ENCODE measurements at places on chromosomes 3 and 15.
A peak's percentile ranks its signal among the peaks of the same experiment; 100 is the strongest.

- peak overlapping the region; percentile 5 for H3K27ac ChIP-seq
- peaks cover 64% of the 10 kb centered on the region for H3K27me3 ChIP-seq
- no peaks in the 10 kb centered on the region for H3K36me3 ChIP-seq
- H3K4me3 ChIP-seq = peak overlapping the region; percentile 71
- H3K4me1 ChIP-seq = peaks cover 23% of the 10 kb centered on the region
- DNase-seq = no peak
Observed at GRCh38 chr3:186826410-186826975, 16.0 kb upstream of the ADIPOQ start.

- DNase-seq = no peak
- H3K36me3 ChIP-seq = no peaks in the 10 kb centered on the region
- H3K4me1 ChIP-seq = no peaks in the 10 kb centered on the region
- no peak overlapping the region for H3K27ac ChIP-seq
- H3K27me3 ChIP-seq = no peaks in the 10 kb centered on the region
- no peak overlapping the region for H3K4me3 ChIP-seq
Observed at GRCh38 chr3:194619741-194620140, 13.5 kb downstream of the TMEM44 start.

GRCh38 chr3:31636049-31636448, 103.3 kb downstream of the STT3B start:
- H3K4me3 ChIP-seq = peak overlapping the region; percentile 66
- peaks cover 47% of the 10 kb centered on the region for H3K4me1 ChIP-seq
- DNase-seq = no peak
- H3K36me3 ChIP-seq = peaks cover 48% of the 10 kb centered on the region

GRCh38 chr3:40427045-40427669, 30.0 kb upstream of the RPL14 start:
- no peak for DNase-seq
- peaks cover 6% of the 10 kb centered on the region for H3K4me1 ChIP-seq
- H3K27me3 ChIP-seq = no peaks in the 10 kb centered on the region
- H3K27ac ChIP-seq = no peak overlapping the region

DNA sequence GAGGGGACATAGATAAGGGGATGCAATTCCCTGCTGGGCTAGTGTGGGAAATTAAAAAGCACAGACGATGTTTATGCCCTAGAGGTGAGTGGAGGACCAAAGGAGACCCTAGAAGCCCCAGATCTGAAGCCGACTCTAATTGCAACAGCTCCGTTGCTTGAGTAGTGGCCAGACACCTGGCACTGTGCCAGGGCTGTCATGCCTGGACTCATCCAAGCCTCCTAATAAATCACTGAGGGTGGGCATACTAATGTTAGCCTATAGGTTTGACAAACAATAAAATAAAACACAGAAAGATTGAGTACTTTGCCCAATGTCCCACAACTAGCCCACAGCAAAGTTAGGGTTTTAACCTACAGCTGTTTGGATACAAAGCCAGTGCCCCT, 25.4 kb upstream of the MRPS22 start:
- peaks cover 25% of the 10 kb centered on the region for H3K27me3 ChIP-seq
- no peak for DNase-seq
- H3K27ac ChIP-seq = no peak overlapping the region
- no peaks in the 10 kb centered on the region for H3K36me3 ChIP-seq
- H3K4me3 ChIP-seq = no peak overlapping the region

DNA sequence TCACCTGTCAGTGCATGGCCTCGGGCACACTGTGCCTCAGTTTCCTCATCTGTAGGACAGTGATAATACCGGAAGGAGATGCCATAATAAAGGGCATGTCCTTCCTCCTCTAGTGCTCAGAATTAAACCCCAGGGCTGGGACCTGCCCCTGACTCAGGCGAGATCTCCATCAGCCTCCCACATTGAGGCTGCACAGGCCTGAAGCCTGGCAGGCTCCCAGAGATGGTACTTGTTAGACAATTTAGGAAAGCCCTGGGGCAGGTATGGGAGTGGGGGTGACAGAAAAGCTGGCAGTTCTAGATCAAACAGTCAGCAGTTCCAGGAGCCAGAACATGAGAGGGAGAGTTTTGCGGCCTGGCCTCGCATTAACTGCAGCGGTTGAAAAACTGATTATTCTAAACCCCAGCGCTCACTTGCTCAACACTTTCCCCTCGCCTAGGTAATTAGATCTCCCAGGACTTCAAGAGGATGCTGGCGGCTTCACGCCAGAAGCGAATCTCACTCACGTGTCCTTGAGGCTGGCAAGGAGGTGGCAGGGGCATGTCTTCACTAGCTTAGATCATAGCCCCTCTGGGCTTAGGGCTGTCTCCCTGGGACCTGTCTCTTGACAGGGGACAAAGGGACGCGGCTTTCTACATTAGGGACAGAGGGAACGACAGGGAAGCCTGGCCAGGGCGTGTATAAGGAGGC, 73.1 kb downstream of the ATP2B2 start:
- no peaks in the 10 kb centered on the region for H3K36me3 ChIP-seq
- no peak for DNase-seq
- peaks cover 14% of the 10 kb centered on the region for H3K27me3 ChIP-seq
- no peak overlapping the region for H3K27ac ChIP-seq
- no peak overlapping the region for H3K4me3 ChIP-seq

- H3K4me1 ChIP-seq = peaks cover 10% of the 10 kb centered on the region
- H3K27me3 ChIP-seq = peaks cover 42% of the 10 kb centered on the region
- no peak overlapping the region for H3K4me3 ChIP-seq
- DNase-seq = no peak
Observed at GRCh38 chr3:17771177-17772017, 29.0 kb upstream of the TBC1D5 start.

DNA sequence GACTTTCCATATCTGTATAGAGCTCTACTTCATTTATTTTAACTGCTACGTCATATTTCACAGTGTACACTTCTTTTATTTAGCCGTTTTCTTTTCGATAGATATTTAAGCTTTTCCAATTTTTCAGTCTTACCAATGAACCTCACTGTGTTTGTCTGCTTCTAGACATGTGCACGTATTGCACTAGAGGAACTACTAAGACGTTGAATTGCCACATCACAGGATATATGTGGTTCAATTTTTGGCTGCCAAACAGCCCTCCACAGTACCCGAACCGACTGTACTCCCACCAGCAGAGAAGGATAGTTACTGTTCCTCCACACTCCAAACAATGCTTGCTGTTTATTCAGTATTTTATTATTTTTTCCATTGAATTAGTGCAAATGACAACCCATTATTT, 2.0 kb downstream of the NR1I2 start:
- no peak overlapping the region for H3K27ac ChIP-seq
- no peak for DNase-seq
- H3K4me3 ChIP-seq = no peak overlapping the region
- no peaks in the 10 kb centered on the region for H3K36me3 ChIP-seq

- H3K4me1 ChIP-seq = no peaks in the 10 kb centered on the region
- H3K36me3 ChIP-seq = no peaks in the 10 kb centered on the region
- peaks cover 17% of the 10 kb centered on the region for H3K27me3 ChIP-seq
- H3K27ac ChIP-seq = no peak overlapping the region
- no peak overlapping the region for H3K4me3 ChIP-seq
Observed at GRCh38 chr3:104447681-104448080, 919.0 kb upstream of the ALCAM start.

DNA sequence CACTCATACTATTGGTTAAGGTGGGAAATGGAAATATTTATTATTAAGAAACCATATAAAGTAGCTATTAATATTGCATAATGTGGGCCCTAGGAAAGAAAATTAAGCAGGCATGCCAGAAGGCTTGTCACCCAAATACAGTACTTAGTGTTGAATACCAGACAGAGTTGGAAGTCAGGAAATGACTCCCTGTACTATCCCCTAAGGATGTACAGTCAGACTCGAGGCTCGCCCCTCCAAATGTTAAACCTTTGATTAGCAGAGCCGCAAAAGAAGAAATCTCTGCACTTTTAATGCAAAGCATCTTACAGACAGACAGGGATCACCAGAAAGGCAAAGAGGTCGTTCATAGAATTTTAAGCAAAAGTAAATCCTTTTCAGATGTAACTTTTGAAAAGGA, 11.3 kb upstream of the RBSN start:
- H3K4me1 ChIP-seq = peaks cover 2% of the 10 kb centered on the region
- no peak for DNase-seq
- peaks cover 8% of the 10 kb centered on the region for H3K27me3 ChIP-seq
- no peak overlapping the region for H3K27ac ChIP-seq
- no peak overlapping the region for H3K4me3 ChIP-seq

GRCh38 chr3:113534365-113534764, 2.0 kb downstream of the SIDT1 start:
- H3K27ac ChIP-seq = peak overlapping the region; percentile 99
- peak; percentile 49 for DNase-seq
- H3K4me1 ChIP-seq = peaks cover 67% of the 10 kb centered on the region
- H3K36me3 ChIP-seq = peaks cover 28% of the 10 kb centered on the region

DNA sequence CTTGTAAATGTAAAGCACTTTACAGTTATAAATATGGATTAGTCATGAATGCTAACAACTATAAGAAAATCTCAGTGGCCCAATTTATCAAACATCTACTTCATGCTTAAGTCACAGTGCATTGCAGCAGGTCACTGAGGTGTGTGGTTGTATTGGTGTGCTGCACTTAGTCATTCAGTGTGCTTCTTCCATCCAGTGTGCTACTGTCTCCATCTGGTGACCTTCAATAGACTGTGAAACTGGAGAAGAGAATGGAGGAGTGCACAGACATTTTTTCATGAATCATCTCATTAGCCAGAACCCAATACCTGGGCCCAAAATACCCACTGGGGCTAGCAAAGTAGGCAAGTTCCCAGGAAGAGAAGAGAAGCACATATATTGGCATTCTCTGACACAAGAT, 199.6 kb downstream of the SHOX2 start:
- no peak overlapping the region for H3K4me3 ChIP-seq
- no peaks in the 10 kb centered on the region for H3K36me3 ChIP-seq
- peaks cover 6% of the 10 kb centered on the region for H3K27me3 ChIP-seq
- no peak overlapping the region for H3K27ac ChIP-seq

DNA sequence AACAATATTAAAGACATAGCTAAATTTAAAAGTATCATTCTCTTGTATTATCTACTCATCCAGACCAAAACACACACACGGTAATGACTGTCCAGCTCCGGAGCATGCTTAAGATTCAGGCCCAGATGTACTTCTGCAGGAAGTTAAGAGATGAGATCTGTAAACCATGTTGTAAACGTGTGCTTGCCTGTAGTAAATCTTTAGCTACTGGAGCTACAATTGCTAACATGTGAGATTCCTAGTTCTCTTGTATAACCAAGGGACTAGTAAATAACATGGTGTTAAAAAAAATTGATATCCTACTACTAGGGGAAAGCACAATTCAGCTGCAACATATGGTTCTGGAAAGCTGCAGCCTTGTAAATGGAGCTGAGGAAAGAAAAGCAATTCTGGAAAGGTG, 651.7 kb upstream of the CCDC54 start:
- H3K27me3 ChIP-seq = no peaks in the 10 kb centered on the region
- H3K4me1 ChIP-seq = no peaks in the 10 kb centered on the region
- no peak for DNase-seq
- H3K27ac ChIP-seq = no peak overlapping the region
- no peak overlapping the region for H3K4me3 ChIP-seq
- H3K36me3 ChIP-seq = no peaks in the 10 kb centered on the region

- H3K4me1 ChIP-seq = peaks cover 26% of the 10 kb centered on the region
- peak overlapping the region; percentile 97 for H3K27ac ChIP-seq
- peak overlapping the region; percentile 93 for H3K4me3 ChIP-seq
- no peaks in the 10 kb centered on the region for H3K36me3 ChIP-seq
- H3K27me3 ChIP-seq = no peaks in the 10 kb centered on the region
- peak; percentile 31 for DNase-seq
Observed at GRCh38 chr15:81000144-81000623, 539 bp upstream of the TLNRD1 start.

GRCh38 chr3:126104028-126104635, 20.2 kb upstream of the SLC41A3 start:
- no peak for DNase-seq
- H3K27ac ChIP-seq = no peak overlapping the region
- no peaks in the 10 kb centered on the region for H3K27me3 ChIP-seq
- no peaks in the 10 kb centered on the region for H3K4me1 ChIP-seq
- no peaks in the 10 kb centered on the region for H3K36me3 ChIP-seq

DNA sequence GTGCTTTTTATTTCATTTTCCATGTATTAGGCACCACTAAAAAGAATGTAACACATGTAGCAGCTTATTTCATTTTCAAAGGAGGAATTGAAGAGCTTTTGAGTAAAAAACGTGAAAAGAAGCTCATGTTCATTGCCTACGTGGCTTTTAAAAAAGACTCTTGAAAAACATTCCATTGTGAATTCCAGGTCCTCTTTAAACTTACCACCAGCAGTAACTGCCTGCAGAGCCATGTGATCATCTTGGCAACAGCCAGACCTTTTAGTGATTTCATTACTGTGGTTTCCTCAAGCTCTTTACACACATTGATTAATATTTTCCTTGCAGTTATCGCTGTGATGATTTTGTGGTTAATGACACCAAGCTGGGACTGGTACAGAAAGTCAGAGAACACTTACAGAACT, 43.8 kb upstream of the FBXL22 start:
- peak overlapping the region; percentile 54 for H3K27ac ChIP-seq
- no peak overlapping the region for H3K4me3 ChIP-seq
- peaks cover 52% of the 10 kb centered on the region for H3K4me1 ChIP-seq
- no peaks in the 10 kb centered on the region for H3K27me3 ChIP-seq
- DNase-seq = no peak

All from naive thymus-derived CD8-positive, alpha-beta T cell (primary cell).